ENCODE measurements at places on chromosomes 3 and 15.
A peak's percentile ranks its signal among the peaks of the same experiment; 100 is the strongest.

DNA sequence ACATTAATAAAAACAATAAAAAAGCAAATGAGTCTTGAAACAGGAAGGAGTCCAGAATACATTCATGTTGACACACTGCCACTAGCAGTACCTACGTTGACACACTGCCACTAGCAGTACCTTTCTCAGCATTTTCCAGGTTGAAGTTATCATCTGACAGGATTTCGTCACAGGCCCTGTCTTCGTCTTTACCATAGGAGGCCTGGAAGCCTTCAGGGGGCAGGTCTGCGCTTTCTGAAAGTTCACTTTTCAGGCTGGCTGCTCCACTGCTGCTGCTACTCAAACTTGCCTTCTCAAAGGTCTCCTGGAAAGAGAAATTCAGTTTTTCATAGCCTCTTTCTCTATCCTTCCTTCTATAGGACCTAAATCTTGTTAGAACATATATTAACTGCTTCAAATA is 194.7 kb downstream of the NEK10 start:
- H3K4me3 ChIP-seq: no peak overlapping the region
- no peak overlapping the region for H3K27ac ChIP-seq
- no peaks in the 10 kb centered on the region for H3K36me3 ChIP-seq
- DNase-seq: no peak
- no peaks in the 10 kb centered on the region for H3K4me1 ChIP-seq
- H3K27me3 ChIP-seq: no peaks in the 10 kb centered on the region

GRCh38 chr3:188339410-188340295 is 185.7 kb downstream of the LPP start:
- H3K36me3 ChIP-seq: no peaks in the 10 kb centered on the region
- no peak overlapping the region for H3K4me3 ChIP-seq
- DNase-seq: no peak
- H3K27me3 ChIP-seq: no peaks in the 10 kb centered on the region
- no peak overlapping the region for H3K27ac ChIP-seq
- H3K4me1 ChIP-seq: peaks cover 39% of the 10 kb centered on the region

- H3K4me1 ChIP-seq: peaks cover 5% of the 10 kb centered on the region
- H3K27me3 ChIP-seq: no peaks in the 10 kb centered on the region
- no peaks in the 10 kb centered on the region for H3K36me3 ChIP-seq
- DNase-seq: no peak
Observed at GRCh38 chr3:152200476-152201420, 68.0 kb upstream of the MBNL1 start.

GRCh38 chr3:11917051-11917450 is 70.4 kb upstream of the TAMM41 start:
- DNase-seq: no peak
- H3K27me3 ChIP-seq: no peaks in the 10 kb centered on the region
- H3K4me3 ChIP-seq: no peak overlapping the region
- H3K36me3 ChIP-seq: no peaks in the 10 kb centered on the region
- H3K4me1 ChIP-seq: no peaks in the 10 kb centered on the region

DNA sequence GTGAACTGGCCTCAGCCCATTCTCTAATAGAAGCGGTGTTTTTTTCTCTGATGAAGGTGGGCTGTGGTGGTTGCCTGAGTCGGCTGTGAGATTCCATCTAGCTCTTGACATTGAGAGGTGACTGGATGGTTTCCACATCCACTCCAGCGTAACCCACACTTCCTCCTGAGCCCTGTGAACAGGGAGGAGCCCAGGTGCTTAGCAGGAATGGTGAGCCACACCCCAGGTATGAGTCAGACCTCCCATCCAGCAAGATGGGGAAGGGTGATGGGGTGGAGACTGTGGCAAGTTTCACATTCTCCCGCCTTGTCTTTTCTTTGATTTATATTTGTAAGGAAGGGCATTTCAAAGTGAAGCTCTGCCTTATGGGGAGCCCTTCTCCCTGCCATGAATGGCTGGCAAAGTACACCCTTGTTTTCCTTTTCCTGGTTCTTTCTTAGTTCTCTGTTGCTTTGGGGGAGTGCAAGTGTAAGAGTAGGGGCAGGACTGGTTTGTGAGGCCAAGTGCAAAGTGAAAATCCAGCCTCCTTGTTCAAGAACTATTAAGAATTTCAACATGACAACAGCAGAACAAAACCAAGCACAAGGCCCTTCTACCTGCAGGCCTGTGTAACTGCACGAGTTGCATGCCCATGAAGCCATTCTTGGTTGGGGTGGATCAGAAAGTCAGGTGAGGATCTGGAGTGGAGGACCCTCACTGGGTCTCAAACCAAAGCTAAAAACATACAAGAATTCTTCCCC is 4.6 kb upstream of the TPRG1 start:
- no peaks in the 10 kb centered on the region for H3K36me3 ChIP-seq
- no peak for DNase-seq
- peaks cover 71% of the 10 kb centered on the region for H3K4me1 ChIP-seq

DNA sequence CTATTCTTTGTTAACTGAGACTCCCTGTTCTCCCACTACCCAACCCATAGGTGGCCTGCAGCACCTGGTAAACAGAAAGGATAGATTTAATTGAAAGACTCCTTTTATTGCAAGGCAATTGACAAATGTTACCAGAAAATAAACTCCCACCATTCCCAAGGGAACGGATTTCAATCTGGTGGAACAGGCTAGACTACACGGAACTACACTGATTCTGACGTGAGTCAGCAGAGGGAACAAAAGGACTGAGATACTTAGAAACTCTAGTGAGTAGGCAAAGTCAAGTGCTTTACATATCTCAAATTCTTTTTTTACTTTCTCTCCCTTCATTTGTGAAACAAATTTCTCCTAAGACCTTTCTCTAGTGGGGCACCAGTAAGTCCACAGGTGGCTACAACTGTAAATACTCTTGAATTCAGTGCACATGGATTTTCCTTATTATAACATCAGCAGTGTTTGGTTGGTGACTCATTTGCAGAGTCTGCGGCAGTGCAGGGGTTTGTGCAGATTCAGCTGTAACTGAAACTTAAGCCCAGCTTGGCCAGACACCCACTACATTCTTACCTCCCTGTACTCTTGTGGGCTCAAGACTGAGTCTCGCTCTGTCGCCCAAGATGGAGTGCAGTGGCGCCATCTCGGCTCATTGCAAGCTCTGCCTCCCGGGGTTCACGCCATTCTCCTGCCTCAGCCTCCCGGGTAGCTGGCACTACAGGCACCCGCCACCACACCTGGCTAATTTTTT is 34.3 kb upstream of the PLSCR2 start:
- no peak overlapping the region for H3K4me3 ChIP-seq
- no peaks in the 10 kb centered on the region for H3K27me3 ChIP-seq
- no peak for DNase-seq
- H3K4me1 ChIP-seq: no peaks in the 10 kb centered on the region
- no peaks in the 10 kb centered on the region for H3K36me3 ChIP-seq

DNA sequence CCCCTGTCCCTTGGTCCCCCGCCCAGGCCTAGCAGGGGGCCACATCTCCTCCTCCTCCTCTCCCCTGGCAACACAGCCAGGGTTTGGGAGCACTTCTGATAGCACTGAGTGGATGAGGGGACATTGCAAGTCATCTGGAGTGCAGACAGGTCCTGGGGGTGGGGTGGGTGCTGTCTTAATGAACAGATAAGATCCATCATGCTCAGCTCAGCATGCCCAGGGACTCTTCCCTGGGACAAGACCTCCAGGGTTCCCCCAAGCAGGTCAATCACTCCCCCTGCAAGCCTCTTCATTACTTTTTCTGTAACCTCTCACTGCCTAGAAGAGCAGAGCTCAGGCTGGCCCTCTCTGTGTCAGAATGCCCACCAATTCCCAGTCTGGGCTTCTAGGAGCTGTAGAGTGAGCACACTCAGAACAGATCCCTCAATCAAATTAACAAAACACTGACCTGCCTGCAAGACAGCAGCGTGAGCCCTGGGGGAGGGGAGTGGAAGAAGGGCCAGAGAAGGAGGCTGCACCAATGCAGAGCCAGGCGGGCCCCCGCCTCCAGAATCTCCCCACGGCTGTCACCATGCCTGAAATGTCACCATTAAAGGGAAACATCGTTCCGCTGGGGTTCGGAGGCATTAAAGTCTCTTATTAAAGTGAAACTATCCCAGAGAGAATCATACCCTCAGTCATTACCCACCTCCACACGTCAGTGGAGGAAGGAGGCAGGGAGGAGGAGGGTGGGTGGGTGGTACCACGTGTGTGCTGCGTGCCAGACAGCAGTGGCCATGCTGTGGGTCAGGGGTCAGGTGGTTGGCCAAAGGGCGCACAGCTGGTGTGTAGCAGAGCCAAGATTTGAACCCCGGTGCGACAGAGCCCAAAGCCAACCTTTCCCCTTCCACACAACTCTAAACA is 114.7 kb upstream of the LINGO1 start:
- DNase-seq: no peak
- no peaks in the 10 kb centered on the region for H3K36me3 ChIP-seq
- no peak overlapping the region for H3K4me3 ChIP-seq
- H3K27ac ChIP-seq: no peak overlapping the region
- no peaks in the 10 kb centered on the region for H3K4me1 ChIP-seq

GRCh38 chr3:42701371-42702065 is 1.1 kb downstream of the HHATL start:
- H3K27ac ChIP-seq: no peak overlapping the region
- no peaks in the 10 kb centered on the region for H3K36me3 ChIP-seq
- no peaks in the 10 kb centered on the region for H3K4me1 ChIP-seq
- no peak overlapping the region for H3K4me3 ChIP-seq

DNA sequence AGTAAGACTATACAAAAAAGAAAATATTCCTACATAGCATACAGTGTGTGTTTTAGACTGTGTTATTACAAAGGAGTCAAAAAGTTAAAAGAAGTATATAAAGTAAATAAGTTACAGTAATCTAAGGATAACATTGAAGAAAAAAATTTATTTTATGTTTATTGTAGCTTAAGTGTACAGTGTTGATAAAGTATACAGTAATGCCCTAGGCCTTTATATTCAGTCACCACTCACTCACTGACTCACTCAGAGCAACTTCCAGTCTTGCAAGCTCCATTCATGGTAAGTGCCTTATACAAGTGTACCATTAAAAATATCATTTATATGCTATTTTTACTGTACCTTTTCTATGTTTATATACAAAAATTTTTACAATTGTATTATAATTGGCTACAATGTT is 220.1 kb downstream of the BCHE start:
- H3K4me3 ChIP-seq: no peak overlapping the region
- DNase-seq: no peak
- H3K27ac ChIP-seq: no peak overlapping the region
- H3K4me1 ChIP-seq: no peaks in the 10 kb centered on the region
- H3K36me3 ChIP-seq: no peaks in the 10 kb centered on the region

DNA sequence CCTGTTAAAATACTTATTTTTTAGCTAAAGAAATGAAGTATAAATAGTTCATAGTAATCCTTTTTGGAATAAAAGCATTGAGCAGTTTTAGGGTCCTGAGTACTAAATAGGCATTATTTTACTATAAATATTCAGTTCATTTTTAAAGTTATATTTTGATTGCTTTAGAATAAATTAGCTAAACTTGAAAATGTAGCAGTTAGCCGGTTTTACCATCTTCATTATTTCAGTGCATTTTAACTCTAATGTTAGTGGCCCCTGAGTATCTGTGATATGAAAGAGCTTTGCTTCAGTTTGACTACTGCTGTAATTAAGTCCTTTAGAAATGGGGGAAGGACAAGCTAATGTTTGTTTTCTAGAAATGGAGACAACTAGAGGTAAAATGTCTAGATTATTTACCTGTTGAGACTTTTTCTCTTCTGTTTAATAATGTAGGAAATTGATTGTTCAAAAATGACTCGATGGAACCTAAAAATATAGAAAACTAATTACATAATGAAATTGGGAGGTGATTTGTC is 3.6 kb downstream of the SMC4 start:
- H3K36me3 ChIP-seq: no peaks in the 10 kb centered on the region
- DNase-seq: no peak
- no peaks in the 10 kb centered on the region for H3K27me3 ChIP-seq
- peak overlapping the region; percentile 90 for H3K4me3 ChIP-seq
- H3K27ac ChIP-seq: peak overlapping the region; percentile 96

GRCh38 chr3:50194903-50195500 is 3.6 kb downstream of the GNAT1 start:
- no peak overlapping the region for H3K27ac ChIP-seq
- peak overlapping the region; percentile 2 for H3K4me3 ChIP-seq
- DNase-seq: no peak
- peaks cover 10% of the 10 kb centered on the region for H3K4me1 ChIP-seq

- no peak overlapping the region for H3K27ac ChIP-seq
- H3K36me3 ChIP-seq: no peaks in the 10 kb centered on the region
- H3K4me1 ChIP-seq: no peaks in the 10 kb centered on the region
- H3K27me3 ChIP-seq: no peaks in the 10 kb centered on the region
- no peak overlapping the region for H3K4me3 ChIP-seq
- no peak for DNase-seq
Observed at GRCh38 chr3:148062590-148062989, 635.1 kb upstream of the AGTR1 start.

DNA sequence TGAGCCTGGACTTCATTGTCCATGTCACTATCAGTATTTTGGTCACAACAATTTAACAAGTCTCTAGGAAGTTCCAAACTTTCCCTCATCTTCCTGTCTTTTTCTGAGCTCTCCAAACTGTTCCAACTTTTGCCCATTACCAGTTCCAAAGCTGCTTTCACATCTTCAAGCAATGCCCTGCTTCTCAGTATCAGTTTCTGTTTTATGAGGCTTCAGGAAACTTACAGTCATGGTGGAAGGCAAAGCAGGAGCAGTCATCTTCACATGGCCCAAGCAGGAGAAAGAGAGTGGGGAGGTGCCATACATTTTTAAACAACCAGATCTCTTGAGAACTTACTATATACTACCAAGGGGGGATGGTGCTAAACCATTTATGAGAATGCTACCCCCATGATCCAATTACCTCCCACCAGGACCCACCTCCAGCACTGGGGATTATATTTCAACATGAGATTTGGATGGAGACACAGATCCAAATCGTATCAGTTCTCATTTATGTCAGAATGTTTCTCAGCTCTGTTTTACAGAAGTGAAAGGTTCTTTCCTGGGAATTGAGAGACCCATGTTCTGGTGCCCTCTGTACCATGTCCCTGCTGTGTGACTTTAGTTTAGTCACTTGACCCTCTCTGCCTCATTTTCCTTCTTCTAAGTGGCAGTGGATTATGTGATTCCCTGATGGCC is 169.7 kb downstream of the PLCL2 start:
- DNase-seq: no peak
- no peaks in the 10 kb centered on the region for H3K36me3 ChIP-seq
- no peaks in the 10 kb centered on the region for H3K27me3 ChIP-seq
- H3K4me1 ChIP-seq: no peaks in the 10 kb centered on the region
- no peak overlapping the region for H3K27ac ChIP-seq
- H3K4me3 ChIP-seq: no peak overlapping the region

GRCh38 chr15:43930079-43930478 is 103.3 kb downstream of the WDR76 start:
- H3K27ac ChIP-seq: no peak overlapping the region
- H3K27me3 ChIP-seq: peaks cover 25% of the 10 kb centered on the region
- no peaks in the 10 kb centered on the region for H3K36me3 ChIP-seq
- no peak for DNase-seq
- H3K4me3 ChIP-seq: no peak overlapping the region
